Small intestine (tissue), 16 donors: ENCODE measurements at places on chromosomes 12 and 14. TPM values are rescaled to one million over a fixed set of nuclear protein-coding genes. Genes with fewer than 3 reads are reported as not detected.

Gene GLI1
- 5.5 TPM for polyA plus RNA-seq

Gene POTEM
- polyA plus RNA-seq = not detected

Gene SERPINA10
- polyA plus RNA-seq = not detected

GRCh38 chr14:94483071-94483451, 7.1 kb upstream of the SERPINA9 start:
- H3K4me1 ChIP-seq = peaks cover 3% of the 10 kb centered on the region
- H3K27me3 ChIP-seq = no peaks in the 10 kb centered on the region
- no peak overlapping the region for H3K27ac ChIP-seq
- H3K36me3 ChIP-seq = no peaks in the 10 kb centered on the region

GRCh38 chr14:35133542-35134328, 11.4 kb downstream of the PRORP start:
- H3K27ac ChIP-seq = no peak overlapping the region
- no peak for DNase-seq
- no peaks in the 10 kb centered on the region for H3K4me1 ChIP-seq
- no peak overlapping the region for H3K4me3 ChIP-seq
- H3K36me3 ChIP-seq = peaks cover 49% of the 10 kb centered on the region

GRCh38 chr14:87935886-87936285, 57.1 kb downstream of the GALC start:
- no peaks in the 10 kb centered on the region for H3K27me3 ChIP-seq
- peak; percentile 46 for DNase-seq
- peaks cover 9% of the 10 kb centered on the region for H3K36me3 ChIP-seq
- no peaks in the 10 kb centered on the region for H3K4me1 ChIP-seq
- no peak overlapping the region for H3K27ac ChIP-seq
- H3K4me3 ChIP-seq = no peak overlapping the region

- H3K27me3 ChIP-seq = no peaks in the 10 kb centered on the region
- H3K4me1 ChIP-seq = no peaks in the 10 kb centered on the region
- no peaks in the 10 kb centered on the region for H3K36me3 ChIP-seq
- no peak for DNase-seq
These were observed 226.2 kb downstream of the TRHDE start for GRCh38 chr12:72498354-72498753.
